ENCODE measurements at places on chromosomes 3 and 15. TPM values are rescaled to one million over a fixed set of nuclear protein-coding genes. Genes with fewer than 3 reads are reported as not detected.

Gene CGGBP1
- total RNA-seq, result 86.7 TPM

Gene IQCH
- 2.2 TPM for total RNA-seq

Gene RYR3
- 11.6 TPM for total RNA-seq

Gene NANOGP8
- not detected for total RNA-seq

Gene CSNK1G1
- total RNA-seq, result 23.6 TPM

Gene CHAC1
- total RNA-seq, result 8.7 TPM

Gene CCDC39
- total RNA-seq, result not detected

Gene CALML4
- 13.0 TPM for total RNA-seq

Gene PML
- 20.9 TPM for total RNA-seq

Gene CLSTN2
- 8.9 TPM for total RNA-seq
